ENCODE measurements at places on chromosomes 12 and 14.

DNA sequence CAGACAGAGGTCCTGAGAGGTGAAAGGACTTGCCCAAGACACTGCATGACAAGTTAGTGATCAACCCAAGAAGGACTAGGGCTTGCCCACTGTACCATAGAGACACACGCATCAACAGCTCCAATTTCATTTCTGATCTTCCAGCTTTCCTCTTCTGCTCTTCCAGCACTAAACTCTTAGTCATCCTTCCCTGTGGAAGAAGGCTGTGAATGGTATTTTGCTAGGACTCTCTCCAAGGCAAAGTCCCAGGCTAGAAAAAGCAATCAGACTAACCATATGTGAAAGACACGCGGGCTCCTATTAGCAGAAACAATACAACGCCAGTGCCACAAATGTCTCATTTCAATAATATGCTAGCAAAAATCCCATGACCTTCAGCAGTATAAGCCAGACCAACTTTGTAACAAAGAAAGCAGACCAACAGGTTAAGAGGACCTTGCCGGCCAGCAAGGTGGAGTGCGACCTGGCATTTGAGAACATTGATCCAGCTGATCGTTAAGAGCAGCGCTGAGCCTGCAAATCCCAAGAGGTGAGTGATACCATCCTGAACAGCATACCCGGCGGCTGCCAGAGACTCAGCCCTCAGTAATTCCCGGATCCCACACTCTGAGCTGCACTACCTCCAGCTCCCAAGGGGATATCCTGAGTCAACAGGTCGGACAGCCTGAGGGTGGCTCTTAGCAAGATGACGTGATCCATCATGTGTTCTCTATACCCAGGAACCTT, 132.5 kb downstream of the FOXN3 start:
- DNase-seq = no peak
- H3K4me1 ChIP-seq = no peaks in the 10 kb centered on the region
- no peak overlapping the region for H3K27ac ChIP-seq
- H3K27me3 ChIP-seq = no peaks in the 10 kb centered on the region
- no peaks in the 10 kb centered on the region for H3K36me3 ChIP-seq

DNA sequence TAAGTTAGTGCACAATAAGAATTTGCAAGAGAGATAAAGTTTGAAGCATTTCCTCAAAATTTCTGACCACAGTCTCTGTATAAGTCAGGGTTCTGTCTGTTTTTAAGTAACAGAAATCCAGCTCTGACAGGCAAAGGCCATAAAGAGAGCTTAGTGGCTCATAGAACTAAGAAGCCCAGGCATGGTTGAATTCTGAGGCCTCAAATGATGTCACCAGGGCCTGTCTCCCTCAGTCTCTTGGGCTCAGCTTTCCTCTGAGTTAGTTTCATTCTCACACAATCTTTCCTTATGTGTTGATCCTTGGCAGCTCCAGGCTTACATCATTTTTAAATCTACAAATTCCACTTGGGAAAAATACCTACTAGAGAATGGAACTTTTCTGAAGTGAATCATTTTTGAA, 173.4 kb upstream of the ATP2B1 start:
- no peaks in the 10 kb centered on the region for H3K36me3 ChIP-seq
- H3K27ac ChIP-seq = no peak overlapping the region
- no peak overlapping the region for H3K4me3 ChIP-seq
- no peak for DNase-seq
- no peaks in the 10 kb centered on the region for H3K4me1 ChIP-seq

DNA sequence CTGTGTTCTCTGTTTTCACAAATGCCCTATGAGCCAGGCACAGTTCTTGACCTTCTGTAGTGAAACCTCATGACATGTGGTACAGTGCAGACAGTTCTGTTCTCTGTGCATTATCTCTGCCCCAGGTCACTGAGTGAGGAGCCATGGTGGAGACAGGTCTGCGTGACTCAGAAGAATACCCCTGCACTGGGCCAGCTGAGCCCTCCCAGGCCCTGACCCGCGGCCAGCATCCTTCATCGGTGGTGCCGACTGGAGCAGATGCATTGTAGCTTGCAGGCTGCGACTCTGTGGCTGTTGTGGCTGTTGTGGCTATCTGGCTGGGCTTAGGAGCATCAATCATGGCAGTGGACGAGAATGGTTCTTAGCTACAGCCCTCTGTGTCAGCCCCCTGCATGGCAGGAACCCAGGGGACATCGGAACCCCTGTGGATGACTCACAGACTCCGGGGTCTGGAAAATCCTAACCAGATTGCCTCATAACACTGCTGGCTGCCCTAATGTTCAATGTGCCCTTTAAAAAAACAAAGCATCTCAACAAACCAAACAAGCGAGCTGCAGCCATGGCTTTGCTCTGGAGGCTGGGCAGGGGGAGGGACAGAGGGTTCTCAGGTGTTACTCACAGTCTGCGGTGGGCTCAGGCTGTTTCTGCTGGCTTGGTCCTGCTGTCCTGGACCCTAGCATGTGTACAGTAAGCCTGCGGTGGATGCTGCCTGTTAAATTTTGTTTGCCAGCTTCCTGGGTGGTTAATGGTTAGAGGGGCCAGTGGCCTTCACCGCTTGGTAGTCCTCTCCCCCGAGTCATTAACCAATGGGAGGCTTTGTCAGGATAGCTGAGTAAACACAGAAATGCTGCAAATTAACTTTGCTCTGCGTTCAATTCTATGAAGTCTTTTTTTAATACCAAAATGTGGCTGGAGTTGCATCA, at the start of gene SERPINA6:
Gene SERPINA6, minus strand, starts transcription at position 689 of the 923 bp plus-strand sequence. CDS start 8,688 bp downstream, outside the sequence.
- H3K27me3 ChIP-seq = no peaks in the 10 kb centered on the region
- H3K27ac ChIP-seq = no peak within 1 kb of the TSS
- H3K4me1 ChIP-seq = peaks cover 6% of the 10 kb centered on the region
- H3K4me3 ChIP-seq = no peak within 1 kb of the TSS
- DNase-seq = no peak
- no peaks in the 10 kb centered on the region for H3K36me3 ChIP-seq

GRCh38 chr12:72230589-72230988, 41.6 kb upstream of the TRHDE start:
- no peak overlapping the region for H3K4me3 ChIP-seq
- no peaks in the 10 kb centered on the region for H3K27me3 ChIP-seq
- no peak for DNase-seq
- H3K27ac ChIP-seq = no peak overlapping the region

- no peaks in the 10 kb centered on the region for H3K4me1 ChIP-seq
- H3K36me3 ChIP-seq = no peaks in the 10 kb centered on the region
- DNase-seq = no peak
- H3K27me3 ChIP-seq = no peaks in the 10 kb centered on the region
- no peak overlapping the region for H3K27ac ChIP-seq
- H3K4me3 ChIP-seq = no peak overlapping the region
Measured at GRCh38 chr14:82365471-82365870, 831.8 kb upstream of the SEL1L start.

Measured in keratinocyte (primary cell).